H1 (cell line): ENCODE measurements at places on chromosomes 6 and 20. TPM values are rescaled to one million over a fixed set of nuclear protein-coding genes. Genes with fewer than 3 reads are reported as not detected.

GRCh38 chr6:140183881-140184280, 809.4 kb upstream of the CITED2 start:
- H3K4me3 ChIP-seq: no peak overlapping the region
- H3K4me1 ChIP-seq: no peaks in the 10 kb centered on the region
- H3K27ac ChIP-seq: no peak overlapping the region
- 0 out of 2 replicates have a peak, but pooled peaks cover 3% of the 10 kb centered on the region for H3K36me3 ChIP-seq

DNA sequence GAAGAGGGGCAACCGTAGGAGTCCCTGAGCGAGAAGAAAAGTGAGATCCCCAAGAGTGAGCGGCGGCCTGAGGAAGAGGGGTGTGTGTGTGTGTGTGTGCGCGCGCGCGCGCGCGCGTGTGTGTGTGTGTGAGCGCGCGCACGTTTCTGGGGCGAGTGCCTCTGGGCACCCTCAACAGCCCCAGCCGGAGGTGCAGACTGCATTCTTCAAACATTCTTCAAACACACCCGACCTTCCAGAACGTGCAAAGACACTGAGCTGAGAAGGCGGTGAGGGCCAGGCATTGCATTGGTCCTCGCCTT, 76.2 kb upstream of the FOXP4 start:
- no peak for DNase-seq
- H3K4me1 ChIP-seq: peaks cover 21% of the 10 kb centered on the region
- peak overlapping the region; percentile 31 for H3K4me3 ChIP-seq

DNA sequence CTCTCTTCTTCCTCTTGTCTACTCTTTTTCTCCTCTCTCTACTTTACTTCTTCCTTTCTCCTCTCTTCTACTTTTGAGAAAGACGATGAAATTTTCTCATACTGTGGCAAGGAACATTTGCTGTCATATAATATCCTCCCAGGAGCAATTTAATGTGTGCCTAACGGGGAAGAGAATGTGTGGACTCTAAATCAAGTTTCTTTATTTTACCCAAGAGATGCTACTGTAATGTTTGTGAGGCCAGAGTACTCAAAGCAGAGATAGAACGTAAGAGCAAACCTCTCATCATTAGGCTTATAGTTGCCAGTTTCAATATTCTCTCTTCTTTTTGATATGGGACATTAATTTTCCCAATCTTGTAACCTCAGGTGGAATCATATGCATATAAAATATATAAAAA, 801.4 kb downstream of the BCKDHB start:
- H3K4me3 ChIP-seq: no peak overlapping the region
- H3K27ac ChIP-seq: no peak overlapping the region
- H3K4me1 ChIP-seq: no peaks in the 10 kb centered on the region
- no peaks in the 10 kb centered on the region for H3K36me3 ChIP-seq
- H3K27me3 ChIP-seq: no peaks in the 10 kb centered on the region

- H3K4me1 ChIP-seq: peaks cover 14% of the 10 kb centered on the region
- no peak overlapping the region for H3K27ac ChIP-seq
These were observed 1.7 kb downstream of the ULBP1 start for GRCh38 chr6:149965194-149966020.

DNA sequence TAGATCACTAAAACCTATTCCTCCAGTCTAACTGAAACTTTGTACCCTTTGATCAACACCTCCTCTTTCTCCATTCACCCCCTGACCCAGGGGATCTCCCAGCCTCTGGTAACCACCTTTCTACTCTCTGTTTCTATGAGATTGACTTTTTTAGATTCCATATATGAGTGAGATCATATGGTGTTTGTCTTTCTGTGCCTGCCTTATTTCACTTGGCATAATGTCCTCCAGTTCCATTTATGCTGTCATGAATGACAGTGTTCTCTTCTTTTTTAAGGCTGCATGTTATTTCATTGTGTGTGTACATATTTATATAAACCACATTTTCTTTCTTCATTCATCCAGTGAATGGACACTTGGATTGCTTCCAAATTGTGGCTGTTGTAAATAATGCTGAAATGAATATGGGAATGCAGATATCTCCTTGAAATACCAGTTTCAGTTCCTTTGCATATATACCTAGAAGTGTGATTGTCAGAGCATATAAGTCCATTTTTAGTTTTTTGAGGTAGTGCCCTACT, 57.7 kb downstream of the DHX35 start:
- no peak overlapping the region for H3K4me3 ChIP-seq
- peaks cover 9% of the 10 kb centered on the region for H3K36me3 ChIP-seq
- H3K27ac ChIP-seq: no peak overlapping the region

GRCh38 chr6:5190507-5190906, 70.2 kb downstream of the LYRM4 start:
- no peaks in the 10 kb centered on the region for H3K27me3 ChIP-seq
- H3K4me3 ChIP-seq: no peak overlapping the region
- no peak for DNase-seq
- H3K27ac ChIP-seq: no peak overlapping the region
- H3K36me3 ChIP-seq: no peaks in the 10 kb centered on the region

- H3K4me1 ChIP-seq: no peaks in the 10 kb centered on the region
- no peaks in the 10 kb centered on the region for H3K27me3 ChIP-seq
- H3K27ac ChIP-seq: no peak overlapping the region
- no peak overlapping the region for H3K4me3 ChIP-seq
- peaks cover 15% of the 10 kb centered on the region for H3K36me3 ChIP-seq
These were observed 30.9 kb upstream of the ALDH8A1 start for GRCh38 chr6:134980846-134981245.

DNA sequence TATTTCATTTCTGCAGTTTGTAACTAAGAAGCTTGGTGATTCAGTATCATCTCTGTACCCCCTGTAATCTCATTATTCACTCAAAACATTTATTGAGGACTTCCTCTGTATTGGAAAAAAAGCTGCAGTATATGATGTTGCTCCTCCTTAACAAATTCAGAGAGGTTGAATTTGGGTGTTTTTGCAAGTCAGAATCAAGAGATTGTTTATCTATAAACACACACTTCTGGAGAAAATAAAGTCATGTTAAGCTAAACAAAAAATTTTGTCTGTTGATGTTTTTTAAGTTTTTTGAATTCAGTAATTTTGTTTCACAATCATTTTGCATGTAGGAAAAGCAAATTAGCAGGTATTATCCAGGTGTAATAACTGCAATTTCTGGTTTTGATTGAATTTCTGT, 11.4 kb upstream of the RHAG start:
- no peak overlapping the region for H3K4me3 ChIP-seq
- H3K4me1 ChIP-seq: no peaks in the 10 kb centered on the region
- no peak overlapping the region for H3K27ac ChIP-seq
- DNase-seq: no peak
- H3K27me3 ChIP-seq: no peaks in the 10 kb centered on the region

DNA sequence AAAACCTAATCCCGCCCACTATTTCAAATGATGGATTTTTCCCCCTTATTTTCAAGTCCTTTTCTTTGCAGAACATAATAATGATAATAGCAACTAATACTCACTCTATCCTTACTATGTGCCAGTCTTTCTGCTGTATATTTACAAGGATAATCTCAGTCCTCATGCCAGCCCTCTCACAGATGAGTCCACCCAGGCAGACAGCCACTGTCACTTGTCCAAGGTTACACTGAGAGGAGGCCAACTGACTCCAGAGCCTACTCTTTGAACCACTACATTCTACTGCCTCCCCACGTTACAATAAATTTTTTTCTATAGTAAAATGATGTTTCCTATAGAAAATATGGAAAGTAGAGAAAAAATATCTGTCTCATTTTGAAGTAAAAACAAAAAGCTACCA, 30.9 kb downstream of the ELOVL5 start:
- no peak for DNase-seq
- no peak overlapping the region for H3K27ac ChIP-seq
- no peak overlapping the region for H3K4me3 ChIP-seq
- peaks cover 3% of the 10 kb centered on the region for H3K4me1 ChIP-seq
- H3K36me3 ChIP-seq: no peaks in the 10 kb centered on the region

GRCh38 chr6:53347250-53347920, 1.4 kb downstream of the ELOVL5 start:
- no peak for DNase-seq
- peaks cover 5% of the 10 kb centered on the region; the same call in 1 of the 2 replicates for H3K27me3 ChIP-seq
- peak overlapping the region; percentile 66 for H3K4me3 ChIP-seq
- peaks cover 9% of the 10 kb centered on the region for H3K4me1 ChIP-seq
- H3K36me3 ChIP-seq: no peaks in the 10 kb centered on the region

- no peak for DNase-seq
- no peak overlapping the region for H3K4me3 ChIP-seq
- H3K27ac ChIP-seq: no peak overlapping the region
- peaks cover 13% of the 10 kb centered on the region for H3K27me3 ChIP-seq
- H3K36me3 ChIP-seq: no peaks in the 10 kb centered on the region
- H3K4me1 ChIP-seq: no peaks in the 10 kb centered on the region
These were observed 3.4 kb upstream of the FAM110A start for GRCh38 chr20:830011-830521.

DNA sequence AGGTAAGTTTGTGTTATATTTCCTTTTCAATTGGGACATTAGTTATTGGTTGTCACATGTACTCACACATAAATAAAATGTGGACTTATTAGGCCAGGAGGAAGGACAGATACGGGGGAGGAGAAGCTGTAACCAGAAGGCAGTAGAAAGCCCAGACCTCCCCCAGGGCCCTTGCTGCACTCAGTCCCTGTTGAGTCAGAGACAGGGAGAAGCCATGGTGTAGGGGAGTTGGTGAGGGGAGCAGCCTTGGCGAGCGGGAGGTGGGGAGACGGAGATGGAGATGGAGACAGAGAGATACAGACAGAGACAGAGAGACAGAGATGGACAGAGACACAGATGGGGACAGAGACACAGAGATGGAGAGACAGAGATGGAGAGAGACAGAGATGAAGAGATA, 263.2 kb downstream of the DLL1 start:
- no peaks in the 10 kb centered on the region; the same call in 1 of the 2 replicates for H3K27me3 ChIP-seq
- no peaks in the 10 kb centered on the region for H3K36me3 ChIP-seq
- DNase-seq: no peak
- H3K4me3 ChIP-seq: no peak overlapping the region
- no peaks in the 10 kb centered on the region for H3K4me1 ChIP-seq

RBPJL gene
- 0.67 and 0.73 TPM in 2 replicates for total RNA-seq

IMPG1 gene
- not detected in 2 replicates for total RNA-seq

TP53TG5 gene
- total RNA-seq: not detected in 2 replicates

TMEM244 gene
- not detected in 2 replicates for total RNA-seq

XKR7 gene
- 1.8 and 2.4 TPM in 2 replicates for total RNA-seq
